Tibial artery (tissue), 4 donors: ENCODE measurements at places on chromosomes 12 and 14.

DNA sequence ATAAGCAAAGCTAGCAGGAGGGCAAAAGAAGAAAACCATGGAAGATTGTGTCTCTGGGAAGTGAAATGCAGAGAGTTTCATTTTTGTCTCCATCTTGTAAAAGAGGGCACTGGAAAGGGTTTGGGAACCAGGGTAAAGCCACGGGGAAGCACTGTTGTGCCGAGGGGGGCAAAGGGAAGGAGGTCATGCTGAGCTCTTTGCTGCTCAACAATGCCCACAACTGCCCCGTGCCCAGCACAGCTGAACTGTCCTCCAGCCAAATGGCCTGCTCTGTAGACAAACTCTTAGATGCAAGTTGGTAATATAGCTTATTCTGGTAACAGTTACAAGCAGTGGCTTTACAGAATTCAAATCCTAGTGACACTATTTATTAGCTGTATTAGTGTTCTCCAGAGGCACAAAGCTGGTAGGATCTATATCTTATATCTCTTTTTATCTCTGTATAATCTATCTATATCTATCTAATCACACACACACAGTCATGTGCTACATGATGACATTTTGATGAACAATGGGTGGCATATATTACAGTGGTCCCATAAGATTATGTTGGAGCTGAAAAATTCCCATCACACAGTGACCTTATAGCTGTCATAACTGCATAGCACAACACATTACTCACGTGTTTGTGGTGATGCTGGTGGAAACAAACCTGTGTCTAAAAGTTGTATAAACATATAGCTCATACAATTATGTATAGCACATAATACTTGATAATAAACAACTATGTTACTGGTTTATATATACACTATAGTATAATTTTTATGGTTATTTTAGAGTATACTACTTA, 203.4 kb upstream of the DDHD1 start:
- no peaks in the 10 kb centered on the region for H3K36me3 ChIP-seq
- no peak overlapping the region for H3K27ac ChIP-seq
- H3K27me3 ChIP-seq = no peaks in the 10 kb centered on the region
- H3K4me3 ChIP-seq = no peak overlapping the region
- H3K4me1 ChIP-seq = no peaks in the 10 kb centered on the region

GRCh38 chr14:75793806-75794205, 132.8 kb downstream of the TTLL5 start:
- H3K27ac ChIP-seq = no peak overlapping the region
- H3K27me3 ChIP-seq = no peaks in the 10 kb centered on the region
- peaks cover 13% of the 10 kb centered on the region for H3K36me3 ChIP-seq
- H3K4me1 ChIP-seq = no peaks in the 10 kb centered on the region

DNA sequence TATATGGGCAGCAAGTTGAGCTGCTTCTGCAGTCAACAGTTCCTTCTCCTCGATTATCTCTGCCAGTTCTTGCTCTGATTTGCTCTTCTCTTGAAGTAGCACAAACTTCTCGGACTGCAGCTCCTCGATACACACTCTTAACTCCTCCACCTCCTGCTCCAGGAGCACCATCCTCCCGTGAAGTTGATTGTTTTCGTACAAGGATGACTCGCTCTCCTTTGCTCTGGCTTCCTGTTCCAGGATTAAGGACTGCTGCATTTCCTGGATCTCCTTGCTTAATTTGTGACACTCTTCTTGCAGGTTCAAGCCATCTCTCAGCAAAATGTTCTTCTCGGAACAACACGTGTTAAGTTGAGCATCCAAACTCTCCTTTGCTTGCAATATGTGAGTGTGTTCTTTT, 56.2 kb upstream of the VPS33A start:
- H3K4me1 ChIP-seq = peaks cover 20% of the 10 kb centered on the region
- H3K4me3 ChIP-seq = no peak overlapping the region
- H3K27ac ChIP-seq = no peak overlapping the region
- DNase-seq = no peak
- no peaks in the 10 kb centered on the region for H3K27me3 ChIP-seq
- peaks cover 47% of the 10 kb centered on the region for H3K36me3 ChIP-seq

GRCh38 chr14:41605550-41606281, 960 bp upstream of the LRFN5 start:
- no peak overlapping the region for H3K27ac ChIP-seq
- no peaks in the 10 kb centered on the region for H3K36me3 ChIP-seq
- peaks cover 39% of the 10 kb centered on the region for H3K27me3 ChIP-seq
- no peak for DNase-seq

GRCh38 chr12:14952299-14952921, 9.0 kb downstream of the ARHGDIB start:
- peak overlapping the region; percentile 79 for H3K27ac ChIP-seq
- H3K36me3 ChIP-seq = no peaks in the 10 kb centered on the region
- H3K27me3 ChIP-seq = no peaks in the 10 kb centered on the region

GRCh38 chr12:70664465-70664881, 27.2 kb upstream of the PTPRB start:
- H3K27ac ChIP-seq = no peak overlapping the region
- DNase-seq = no peak
- no peaks in the 10 kb centered on the region for H3K4me1 ChIP-seq
- H3K27me3 ChIP-seq = no peaks in the 10 kb centered on the region
- H3K4me3 ChIP-seq = no peak overlapping the region
- no peaks in the 10 kb centered on the region for H3K36me3 ChIP-seq

- no peak for DNase-seq
- no peaks in the 10 kb centered on the region for H3K36me3 ChIP-seq
- no peak overlapping the region for H3K27ac ChIP-seq
Observed at GRCh38 chr12:59252731-59253130, 332.4 kb upstream of the LRIG3 start.

GRCh38 chr14:59055439-59056045, 132.9 kb upstream of the DAAM1 start:
- peak; percentile 31 for DNase-seq
- H3K27me3 ChIP-seq = no peaks in the 10 kb centered on the region
- no peak overlapping the region for H3K4me3 ChIP-seq
- no peak overlapping the region for H3K27ac ChIP-seq

- H3K27ac ChIP-seq = no peak overlapping the region
- no peaks in the 10 kb centered on the region for H3K36me3 ChIP-seq
- H3K4me3 ChIP-seq = no peak overlapping the region
- DNase-seq = no peak
Observed at GRCh38 chr12:52909796-52910195, 4.9 kb upstream of the KRT8 start.

DNA sequence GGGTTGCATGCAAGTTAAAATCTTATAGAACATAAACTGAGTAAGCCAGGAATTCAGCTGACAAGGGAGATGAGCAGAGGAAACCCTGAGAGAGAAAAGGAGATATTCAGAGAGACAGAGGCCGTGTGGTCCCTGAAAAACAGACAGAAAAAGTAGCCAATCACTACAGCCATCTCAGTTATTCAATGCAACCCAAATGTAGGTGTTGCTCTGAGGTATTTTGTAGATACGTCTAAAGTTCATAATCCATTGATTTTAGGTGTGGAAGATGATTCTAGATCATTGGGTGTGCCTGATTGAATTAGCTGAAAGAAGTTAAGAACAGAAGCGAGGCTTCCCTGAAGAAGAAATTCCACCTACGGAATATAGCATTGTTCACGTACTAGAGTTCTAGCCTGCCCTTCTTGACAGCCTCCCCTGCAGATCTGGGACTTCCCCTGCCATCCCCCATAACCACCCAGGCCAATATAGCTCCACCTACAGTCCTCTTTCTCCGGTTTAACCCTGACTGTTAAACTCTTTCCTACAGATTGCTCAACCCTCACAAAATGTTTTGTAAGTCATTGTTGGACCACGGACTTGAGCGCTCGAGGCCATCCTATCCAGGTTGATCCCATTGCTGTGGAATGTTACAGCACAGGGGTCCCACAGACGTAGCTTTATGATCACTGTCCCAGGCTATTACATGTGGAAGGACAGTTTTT, 21.7 kb downstream of the AICDA start:
- H3K36me3 ChIP-seq = no peaks in the 10 kb centered on the region
- no peaks in the 10 kb centered on the region for H3K27me3 ChIP-seq
- H3K4me3 ChIP-seq = no peak overlapping the region
- no peaks in the 10 kb centered on the region for H3K4me1 ChIP-seq
- no peak for DNase-seq

DNA sequence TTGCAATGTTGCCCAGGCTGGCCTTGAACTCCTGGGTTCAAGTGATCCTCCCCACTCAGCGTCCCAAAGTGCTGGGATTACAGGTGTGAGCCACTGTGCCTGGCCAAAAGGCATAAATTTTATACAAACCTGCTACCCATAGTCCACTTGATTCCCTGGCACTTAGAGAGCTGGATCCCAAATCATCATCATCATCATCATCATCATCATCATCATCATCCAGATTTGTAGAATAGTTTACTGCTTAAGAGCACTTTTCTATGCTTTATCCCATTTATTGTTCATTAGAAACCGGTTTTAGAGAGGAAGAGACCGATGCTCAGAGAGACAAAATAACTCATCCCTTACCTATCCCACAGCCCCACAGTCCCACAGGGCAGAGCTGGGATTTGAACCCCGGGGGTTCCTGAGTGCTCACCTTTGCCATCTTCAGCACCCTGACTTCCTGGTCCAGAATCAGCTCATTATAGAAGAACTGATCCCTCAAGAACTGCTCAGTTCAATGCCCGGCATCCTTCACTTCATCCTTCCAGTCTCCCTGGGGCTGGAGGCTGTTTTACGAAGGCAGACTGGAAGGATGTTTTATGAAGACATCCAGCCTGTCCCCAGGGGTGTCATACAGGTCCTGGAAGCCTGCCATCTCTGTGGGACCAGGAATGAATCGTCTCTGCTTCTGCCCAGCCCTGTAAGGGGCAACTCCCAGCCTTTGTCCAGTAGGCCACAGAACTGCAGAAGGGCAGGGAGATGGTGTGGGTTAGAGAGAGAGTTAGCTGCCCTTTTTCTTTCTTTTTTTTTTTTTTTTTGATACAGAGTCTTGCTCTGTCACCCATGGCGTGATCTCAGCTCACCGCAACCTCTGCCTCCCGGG, 20.2 kb upstream of the OASL start:
- H3K27ac ChIP-seq = no peak overlapping the region
- H3K36me3 ChIP-seq = no peaks in the 10 kb centered on the region
- no peaks in the 10 kb centered on the region for H3K4me1 ChIP-seq
- no peak for DNase-seq
- peaks cover 9% of the 10 kb centered on the region for H3K27me3 ChIP-seq

DNA sequence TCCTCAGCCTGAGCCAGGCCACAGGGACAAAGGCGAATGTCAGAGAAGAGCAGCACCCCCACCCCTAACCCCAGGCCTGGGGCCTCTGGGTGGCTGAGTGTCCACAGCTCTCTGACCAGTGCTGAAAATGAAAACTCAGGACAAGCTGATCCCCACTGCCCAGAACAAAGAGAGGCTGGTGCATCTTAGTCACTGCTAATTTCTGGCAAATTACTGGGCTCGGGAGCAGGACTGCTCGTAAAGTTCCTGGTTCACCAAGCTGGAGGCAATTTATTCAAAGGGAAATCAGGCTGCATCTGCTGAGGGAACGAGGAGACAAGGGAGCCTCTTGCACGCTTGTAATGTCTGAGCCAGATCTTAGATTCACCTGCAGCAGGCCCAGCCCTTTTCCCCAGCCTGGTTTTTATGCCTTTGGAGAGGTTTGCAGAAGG, 43.2 kb downstream of the CALM1 start:
- H3K27me3 ChIP-seq = no peaks in the 10 kb centered on the region
- no peak overlapping the region for H3K4me3 ChIP-seq
- DNase-seq = no peak
- H3K36me3 ChIP-seq = no peaks in the 10 kb centered on the region
- H3K27ac ChIP-seq = no peak overlapping the region
- H3K4me1 ChIP-seq = no peaks in the 10 kb centered on the region

DNA sequence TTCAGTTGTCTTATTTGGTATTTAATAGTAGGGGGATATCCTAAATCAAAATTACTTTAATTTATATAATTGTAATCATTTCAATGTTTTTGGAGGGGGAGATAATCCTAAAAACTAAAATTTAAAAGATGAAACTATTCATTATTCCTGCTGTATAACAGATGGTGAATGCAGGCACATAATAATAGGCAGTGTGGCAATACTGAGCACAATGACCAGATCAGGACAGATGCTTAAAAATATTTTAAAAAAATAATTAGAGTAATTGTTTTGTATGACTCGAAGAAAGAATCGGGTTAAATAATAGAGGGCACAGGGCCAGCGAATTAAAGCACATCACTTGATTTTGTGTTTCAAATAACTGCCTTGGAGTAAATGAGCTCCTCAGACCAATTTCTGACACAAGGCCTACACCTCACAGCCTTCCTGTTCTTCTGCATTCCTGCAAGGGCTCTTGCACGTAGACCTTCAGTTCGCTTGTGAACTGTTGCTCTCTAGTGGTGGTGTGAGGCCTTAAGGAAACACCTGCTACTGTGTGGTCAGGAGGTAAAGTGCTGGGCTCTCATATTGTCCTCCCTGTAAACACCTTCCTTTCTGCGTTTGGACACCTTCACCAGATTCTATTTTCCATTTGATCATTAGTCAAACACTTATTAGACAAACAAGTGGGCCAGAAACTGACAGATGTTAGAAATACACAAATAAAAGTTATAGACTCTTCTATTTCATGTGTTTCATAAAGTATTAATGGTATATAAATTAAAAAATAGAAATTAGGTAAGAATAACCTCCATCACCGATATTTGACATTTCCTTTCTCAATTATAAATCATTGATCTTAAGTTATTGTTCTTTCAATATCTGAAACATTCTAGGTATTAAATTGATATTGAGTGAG, 29.3 kb upstream of the KLRF1 start:
- H3K36me3 ChIP-seq = no peaks in the 10 kb centered on the region
- no peak for DNase-seq
- no peaks in the 10 kb centered on the region for H3K27me3 ChIP-seq
- H3K4me1 ChIP-seq = no peaks in the 10 kb centered on the region

DNA sequence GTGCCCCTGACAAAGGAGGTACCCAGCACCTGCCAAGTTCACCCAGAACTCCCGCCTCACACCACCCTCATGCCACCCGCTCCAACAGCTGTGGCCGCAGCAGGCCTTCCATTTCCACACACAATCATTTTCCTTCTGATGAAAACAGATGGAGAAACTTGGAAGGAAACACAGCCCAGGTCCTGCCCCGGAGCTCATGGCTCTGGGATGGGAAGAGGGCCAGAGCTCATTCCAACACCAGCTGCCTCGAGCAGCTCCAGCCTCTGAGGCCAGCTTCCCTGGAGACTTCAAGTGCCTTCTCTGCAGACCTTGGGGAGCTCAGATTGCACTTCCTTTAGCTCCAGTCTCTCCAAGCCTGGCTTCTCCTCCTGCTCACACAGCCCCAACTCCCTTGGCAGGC, 55.1 kb upstream of the CMKLR1 start:
- peak; percentile 47 for DNase-seq
- no peak overlapping the region for H3K4me3 ChIP-seq
- H3K36me3 ChIP-seq = no peaks in the 10 kb centered on the region

- H3K4me3 ChIP-seq = no peak overlapping the region
- no peak for DNase-seq
- H3K27ac ChIP-seq = no peak overlapping the region
- peaks cover 15% of the 10 kb centered on the region for H3K4me1 ChIP-seq
- no peaks in the 10 kb centered on the region for H3K27me3 ChIP-seq
- peaks cover 5% of the 10 kb centered on the region for H3K36me3 ChIP-seq
Observed at GRCh38 chr14:75155169-75155568, 21.2 kb downstream of the TMED10 start.

- no peaks in the 10 kb centered on the region for H3K4me1 ChIP-seq
- no peaks in the 10 kb centered on the region for H3K27me3 ChIP-seq
- DNase-seq = no peak
- no peak overlapping the region for H3K27ac ChIP-seq
- H3K4me3 ChIP-seq = no peak overlapping the region
- no peaks in the 10 kb centered on the region for H3K36me3 ChIP-seq
Observed at GRCh38 chr14:96140952-96141351, 63.7 kb upstream of the BDKRB2 start.
